ENCODE measurements at places on chromosomes 4 and X. TPM values are rescaled to one million over a fixed set of nuclear protein-coding genes. Genes with fewer than 3 reads are reported as not detected.

The S100P gene
- not detected for total RNA-seq

The TMPRSS11A gene
- not detected for total RNA-seq

The ACSL1 gene
- total RNA-seq: 32.4 TPM

The RBM47 gene
- total RNA-seq: 0.86 TPM

The ANTXR2 gene
- total RNA-seq: 107 TPM

The CT47A1 gene
- not detected for total RNA-seq

The UGT2A1 gene
- not detected for total RNA-seq

The HERC6 gene
- total RNA-seq: 8.7 TPM

The RTL5 gene
- 1.3 TPM for total RNA-seq

The INPP4B gene
- 64.3 TPM for total RNA-seq

The TIGD4 gene
- total RNA-seq: under 0.01 TPM

The DACH2 gene
- 0.32 TPM for total RNA-seq

DNA sequence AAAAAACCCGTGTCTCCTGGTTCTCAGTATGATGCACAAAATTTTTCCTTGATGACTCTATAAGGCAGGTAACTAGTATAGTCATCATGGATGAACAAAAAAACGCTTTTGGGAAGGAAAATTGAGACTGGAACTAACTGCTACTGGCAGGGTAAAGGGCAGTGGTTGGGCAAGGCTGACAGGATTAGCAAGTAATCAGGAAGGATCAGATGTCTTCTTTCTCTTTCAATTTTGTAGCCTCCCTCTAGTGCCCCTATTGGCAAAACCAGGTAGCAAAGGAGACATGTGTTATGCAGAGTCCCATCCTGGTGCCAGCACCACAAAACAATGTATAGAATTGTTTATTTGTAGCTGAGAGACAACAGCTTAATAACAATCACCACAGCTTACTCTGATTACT, 12.8 kb upstream of the SLITRK4 start:
- DNase-seq: no peak

- DNase-seq: no peak
Measured at GRCh38 chr4:134518574-134519217, 317.1 kb upstream of the PABPC4L start.

GRCh38 chr4:41658163-41658562, 90.4 kb downstream of the PHOX2B start:
- no peak for DNase-seq

GRCh38 chrX:22788221-22788620, 211.5 kb upstream of the DDX53 start:
- DNase-seq: no peak

DNA sequence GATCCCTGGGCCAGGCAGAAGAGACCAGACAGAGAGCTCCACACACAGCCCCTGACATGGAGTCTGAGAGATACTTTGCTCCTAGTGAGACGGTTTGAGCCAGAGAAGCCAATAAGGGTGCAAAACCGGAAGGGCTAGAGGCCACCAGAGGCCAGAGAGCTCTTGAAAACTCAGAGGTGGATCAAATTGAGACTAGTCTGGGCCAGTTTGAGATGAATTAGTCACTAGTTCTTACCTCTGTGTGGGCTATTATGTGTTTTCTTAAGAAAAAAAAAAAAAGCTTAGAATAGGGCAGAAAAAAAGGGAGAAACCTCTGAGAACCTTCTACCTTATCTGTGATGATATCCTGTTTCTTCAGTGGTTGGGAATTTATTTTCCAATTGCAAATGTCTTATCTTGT, 110.4 kb upstream of the EDNRA start:
- no peak for DNase-seq

DNA sequence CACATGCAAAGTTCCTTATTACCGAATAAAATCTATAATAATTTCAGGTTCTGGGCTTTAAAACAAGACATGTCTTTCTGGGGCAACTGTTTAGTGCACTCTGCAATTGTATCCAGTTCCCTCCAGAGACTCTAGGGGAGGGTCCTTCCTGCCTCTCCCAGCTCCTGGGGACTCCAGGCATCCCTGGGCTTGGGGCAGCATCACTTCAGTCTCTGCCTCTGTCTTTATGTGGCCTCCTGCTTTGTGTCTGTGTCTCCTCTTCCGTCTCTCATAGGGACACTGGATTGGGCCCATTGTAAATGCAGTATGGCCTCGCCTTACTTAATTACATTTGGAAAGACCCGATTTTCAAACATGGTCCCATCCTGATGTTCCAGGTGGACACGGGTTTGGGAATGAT, 10.9 kb upstream of the ASMTL start:
- DNase-seq: no peak

GRCh38 chr4:70892086-70892769, 9.9 kb upstream of the MOB1B start:
- DNase-seq: no peak

GRCh38 chr4:79987401-79987800, 85.6 kb downstream of the ANTXR2 start:
- peak; percentile 20 for DNase-seq

- DNase-seq: peak; percentile 13
Measured at GRCh38 chr4:56976837-56977320, 527 bp downstream of the NOA1 start.

DNA sequence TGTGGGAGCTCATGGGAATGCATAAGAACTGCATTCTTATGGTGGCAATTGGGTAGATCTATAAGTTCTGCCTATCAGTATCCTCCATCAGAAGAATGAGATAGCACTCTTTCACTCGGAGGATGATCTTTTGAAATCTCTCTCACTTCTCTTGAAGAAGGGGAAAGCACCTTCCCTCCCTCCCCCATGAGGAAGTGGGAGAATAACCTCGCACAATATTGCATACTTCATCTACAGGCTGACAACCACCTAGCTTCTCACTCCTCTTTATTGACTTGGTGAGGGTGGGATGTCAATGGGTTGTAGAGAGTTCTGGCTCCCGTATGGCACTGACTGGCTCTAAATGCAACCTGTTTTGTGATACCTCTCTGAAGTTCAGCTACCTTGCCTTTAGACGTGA, 146.7 kb upstream of the SPOCK3 start:
- no peak for DNase-seq

- no peak for DNase-seq
Measured at GRCh38 chr4:56879996-56880395, 27.7 kb upstream of the REST start.

GRCh38 chrX:133972916-133973315, 12.5 kb downstream of the GPC3 start:
- DNase-seq: no peak

GRCh38 chrX:13938829-13939530, 90.7 kb downstream of the GEMIN8 start:
- no peak for DNase-seq

DNA sequence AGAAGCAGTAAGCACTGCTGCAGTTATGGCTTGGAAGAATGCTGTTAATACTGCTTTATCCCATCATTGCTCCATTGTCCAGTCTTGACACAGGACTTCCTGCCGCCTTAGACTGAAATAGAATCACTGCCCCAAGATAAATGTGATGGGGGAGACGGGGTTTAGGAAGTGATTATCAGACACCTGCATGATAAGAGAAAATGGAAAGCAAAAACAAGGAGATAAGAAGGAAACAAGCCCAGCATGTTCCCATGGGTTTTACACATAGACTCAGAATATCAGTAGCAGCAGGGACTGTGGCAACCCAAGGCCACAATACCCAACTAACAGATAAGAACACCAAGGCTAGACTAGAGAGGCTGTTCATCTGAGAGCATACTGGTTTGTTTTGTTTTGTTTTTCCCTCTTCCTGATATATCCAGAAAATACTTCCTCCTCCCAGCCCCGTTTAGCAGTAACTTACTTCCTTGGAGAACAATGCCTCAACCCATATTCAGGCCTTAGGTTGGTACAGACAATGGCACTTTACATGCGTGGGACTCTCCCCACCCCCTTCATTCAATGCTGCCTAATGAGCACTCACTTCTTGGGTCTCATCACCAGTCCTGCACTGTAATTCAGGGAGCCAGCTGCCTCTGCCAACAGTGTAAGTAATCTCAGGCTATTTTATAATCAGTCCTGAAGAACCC, 232.6 kb downstream of the CBR4 start:
- no peak for DNase-seq

GRCh38 chr4:25370242-25370641, 6.8 kb upstream of the ANAPC4 start:
- no peak for DNase-seq

GRCh38 chrX:150223176-150224015, 139.7 kb upstream of the MAMLD1 start:
- no peak for DNase-seq

DNA sequence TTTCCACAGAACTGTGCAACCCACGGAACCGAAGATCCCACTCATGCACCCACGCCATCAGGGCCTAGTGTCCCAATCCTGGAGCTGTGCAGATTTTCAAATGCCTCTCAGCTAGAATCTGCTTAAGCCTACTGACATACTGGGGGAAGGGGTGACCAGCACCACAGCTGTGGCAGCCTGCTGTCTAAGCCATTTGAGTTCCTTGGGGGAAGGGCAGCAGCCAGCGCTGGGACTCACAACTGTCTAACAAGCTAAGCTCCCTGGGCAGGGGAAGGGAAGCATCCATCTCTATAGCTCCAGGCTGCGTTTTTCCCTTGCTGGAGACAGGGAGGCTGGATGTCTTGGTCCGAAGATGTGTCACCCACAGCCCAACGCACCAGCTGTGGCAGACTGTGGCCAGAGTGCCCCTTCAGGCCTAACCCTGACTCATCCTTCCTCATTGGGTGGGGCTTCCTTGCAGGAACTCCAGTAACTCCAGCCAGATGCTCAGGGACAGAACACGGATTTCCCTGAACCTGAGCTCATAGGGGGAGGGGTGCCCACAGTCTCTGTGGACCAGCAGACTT, 194.8 kb downstream of the CHRDL1 start:
- no peak for DNase-seq

GRCh38 chr4:67934628-67935027, 28.7 kb downstream of the TMPRSS11A start:
- no peak for DNase-seq

- DNase-seq: no peak
Measured at GRCh38 chr4:4637710-4638109, 95.9 kb upstream of the STX18 start.

DNA sequence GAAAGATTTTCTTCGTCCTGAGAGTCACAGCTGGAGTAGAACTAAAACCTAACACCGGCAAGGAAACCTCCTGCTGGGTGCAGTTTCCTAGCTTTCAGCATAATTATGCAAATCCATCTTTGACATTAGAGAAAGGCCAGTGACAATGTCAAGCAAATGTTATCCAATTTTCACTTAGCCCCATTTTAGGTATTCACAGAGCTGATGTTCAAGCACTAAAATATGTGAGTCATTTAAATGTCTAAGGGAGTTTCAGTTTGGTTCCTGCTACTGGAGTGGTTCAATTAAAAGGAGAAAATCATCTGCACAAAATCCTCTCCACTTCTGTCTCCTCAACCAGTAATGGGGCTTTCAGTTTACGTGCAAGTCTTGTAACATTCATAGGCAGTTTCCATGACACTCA, 37.1 kb upstream of the AMOT start:
- no peak for DNase-seq

DNA sequence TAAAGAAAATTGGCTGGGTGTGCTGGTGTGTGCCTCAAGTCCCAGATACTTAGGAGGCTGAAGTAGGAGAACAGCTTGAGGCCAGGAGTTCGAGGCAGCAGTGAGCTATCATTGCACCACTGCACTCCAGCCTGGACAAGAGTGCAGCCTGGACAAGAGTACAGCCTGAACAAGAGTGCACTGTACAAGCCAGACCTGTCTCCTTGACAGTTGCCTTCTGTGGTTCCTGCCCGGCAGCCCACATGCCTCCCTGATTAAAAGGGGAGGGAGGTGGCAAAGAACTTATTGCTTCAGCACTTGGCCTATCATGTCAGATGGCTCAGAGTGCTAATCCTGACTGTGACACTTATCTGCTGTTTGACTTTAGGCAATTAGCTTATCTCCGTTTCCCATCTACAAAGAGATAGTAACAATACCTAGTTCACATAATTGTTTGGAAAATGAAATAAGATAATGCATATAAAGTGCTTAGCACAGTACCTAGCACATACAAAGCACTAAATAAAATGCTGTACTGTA, 249.1 kb downstream of the DCLK2 start:
- DNase-seq: peak; percentile 37

GRCh38 chr4:11119474-11119873, 309.2 kb downstream of the HS3ST1 start:
- DNase-seq: no peak

GRCh38 chrX:154430916-154431315, 2.4 kb downstream of the ATP6AP1 start:
- no peak for DNase-seq

GRCh38 chr4:25756503-25756902, 100.9 kb downstream of the SLC34A2 start:
- no peak for DNase-seq

DNA sequence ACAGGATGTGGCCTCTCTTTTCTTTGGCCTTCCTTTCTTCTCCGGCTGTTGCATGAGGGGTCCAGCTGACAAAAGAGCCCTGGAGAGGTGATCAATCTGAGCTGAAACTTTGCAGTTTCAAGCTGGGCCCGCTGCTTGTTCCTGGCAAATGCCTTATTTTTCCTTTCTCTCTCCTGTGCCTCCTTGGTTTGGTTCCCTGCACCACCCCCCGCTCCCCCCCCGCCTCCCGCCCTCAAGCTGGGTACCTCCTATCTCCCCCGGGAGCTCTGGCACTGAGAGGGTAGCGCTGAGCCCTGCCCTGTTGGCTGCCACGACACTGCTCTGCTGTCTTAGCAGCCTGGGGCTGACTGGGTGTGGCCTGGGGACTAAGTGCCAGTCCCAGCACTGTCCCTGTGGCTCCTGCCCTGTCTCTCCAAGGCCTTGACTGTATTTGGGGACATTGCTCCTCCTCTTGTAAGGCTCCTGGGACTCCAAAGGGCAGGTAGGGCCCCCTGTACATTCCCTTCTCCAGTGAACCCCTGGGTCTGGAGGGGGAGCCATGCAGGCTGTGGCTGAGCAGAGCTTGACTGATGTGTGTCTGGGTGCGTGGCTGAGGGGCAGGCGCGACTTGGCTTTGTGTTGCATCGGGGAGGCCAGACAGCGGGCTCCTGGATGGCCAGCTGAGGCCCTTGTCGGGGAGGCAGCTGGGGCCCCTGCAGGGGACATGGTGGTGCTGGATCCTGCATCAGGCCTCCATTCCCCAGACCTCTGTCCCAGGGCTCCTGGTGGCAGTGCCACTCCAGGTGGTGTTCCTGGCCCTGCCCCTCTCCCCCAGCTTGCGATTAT, 1.1 kb downstream of the PLXNA3 start:
- no peak for DNase-seq

DNA sequence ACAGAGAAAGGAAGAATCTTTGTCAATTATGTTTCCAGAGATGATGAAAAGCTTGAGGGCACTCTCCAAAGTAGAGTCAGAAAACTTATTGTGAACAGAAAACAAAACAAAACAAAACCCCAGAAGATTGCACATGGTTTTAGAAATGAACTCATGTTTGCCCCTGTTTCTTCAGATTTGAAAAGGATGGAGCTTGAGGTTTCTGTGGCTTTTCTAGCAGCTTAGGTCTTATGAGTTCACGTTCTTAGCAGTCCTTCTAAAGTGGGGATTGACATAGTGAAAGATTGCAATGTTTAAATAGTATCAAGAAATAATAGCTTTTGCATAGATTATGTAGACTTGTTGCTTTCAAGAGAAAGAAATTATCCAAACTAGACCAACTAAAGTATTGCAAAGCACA, 421.8 kb downstream of the GBA3 start:
- DNase-seq: no peak

GRCh38 chrX:31128855-31129254, 57.0 kb upstream of the FTHL17 start:
- DNase-seq: no peak
